Activated naive CD8-positive, alpha-beta T cell treated with anti-CD3 and anti-CD28 coated beads, Interleukin-2, amount 10 ng/mL, durations not matched to agents 7 days and 5 days (primary cell): ENCODE measurements at places on chromosomes 4 and X. TPM values are rescaled to one million over a fixed set of nuclear protein-coding genes. Genes with fewer than 3 reads are reported as not detected.

The CORIN gene
- total RNA-seq, result 0.37 TPM

The MAGED4B gene
- total RNA-seq, result 4.5 TPM

The PHOX2B gene
- total RNA-seq, result not detected

DNA sequence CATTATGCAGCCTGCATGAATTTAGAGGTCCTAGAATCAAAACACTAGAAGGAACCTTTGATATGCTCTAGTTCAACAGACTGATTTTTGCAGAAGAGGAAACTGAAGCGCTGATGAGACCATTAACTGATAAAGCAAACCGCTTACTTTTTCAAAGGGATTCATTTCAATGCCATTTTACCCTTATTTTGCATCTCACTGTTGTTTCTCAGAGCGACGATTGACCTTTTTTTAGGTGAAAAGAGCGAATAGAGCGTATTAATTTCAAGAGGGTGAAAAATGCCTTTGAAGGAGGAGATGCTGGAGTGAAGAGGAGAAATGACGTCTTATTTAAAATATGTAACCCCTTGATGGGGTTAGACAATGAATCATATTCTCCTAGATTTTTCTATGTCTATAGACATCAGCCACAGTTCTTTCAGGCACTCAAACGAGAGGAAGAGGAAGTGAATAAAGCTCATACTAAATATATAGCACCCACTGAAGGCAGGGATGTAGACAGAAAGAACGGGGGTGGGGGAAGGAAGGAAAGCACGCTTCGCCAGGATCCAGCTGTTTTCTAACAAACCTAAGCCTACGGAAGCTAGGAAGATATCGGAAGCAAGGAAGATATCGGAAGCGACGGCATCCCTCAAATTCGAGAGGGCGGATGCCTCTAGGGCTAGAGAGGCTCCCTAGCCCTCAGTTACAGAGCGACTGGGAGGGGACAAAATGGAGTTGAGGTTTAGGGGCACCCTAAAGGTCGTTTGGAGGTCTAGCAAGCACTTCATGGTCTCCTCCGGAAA, 848 bp downstream of the ACSL4 start:
- no peak for DNase-seq

DNA sequence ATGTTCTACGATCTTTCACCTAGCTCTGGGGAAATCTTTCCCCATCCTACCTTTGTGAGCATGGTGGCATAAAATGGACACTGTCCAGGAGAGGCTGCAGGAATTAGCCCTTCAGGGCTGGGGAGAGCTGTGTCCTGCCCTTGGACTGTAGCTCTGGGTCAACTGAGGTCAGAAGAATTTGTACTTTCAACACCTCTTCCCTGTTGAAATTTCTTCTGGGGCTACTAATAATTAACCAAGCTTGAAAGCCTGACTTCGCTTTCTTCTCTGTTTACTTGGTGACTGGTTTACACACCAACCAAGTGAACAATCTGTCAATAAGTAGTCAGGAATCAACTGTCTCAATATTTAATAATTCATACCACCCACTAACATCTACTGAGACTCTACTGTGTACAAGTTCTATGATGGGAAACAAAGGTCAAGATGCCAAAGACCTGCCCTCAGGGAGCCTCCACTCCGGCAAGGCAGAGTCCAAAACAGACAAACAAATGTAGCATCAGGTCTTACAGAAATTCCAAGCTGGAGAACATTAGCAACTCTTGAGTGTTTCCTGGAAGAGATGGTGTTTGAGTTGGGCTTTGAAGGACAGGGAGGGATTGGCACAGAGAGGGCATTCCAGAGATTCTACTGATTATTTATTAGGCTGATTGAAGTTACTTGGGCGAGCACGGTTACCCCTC, 113.1 kb downstream of the ENPP6 start:
- no peak for DNase-seq

- no peak for DNase-seq
Observed at GRCh38 chr4:188297873-188298272, 158.6 kb downstream of the TRIML1 start.

DNA sequence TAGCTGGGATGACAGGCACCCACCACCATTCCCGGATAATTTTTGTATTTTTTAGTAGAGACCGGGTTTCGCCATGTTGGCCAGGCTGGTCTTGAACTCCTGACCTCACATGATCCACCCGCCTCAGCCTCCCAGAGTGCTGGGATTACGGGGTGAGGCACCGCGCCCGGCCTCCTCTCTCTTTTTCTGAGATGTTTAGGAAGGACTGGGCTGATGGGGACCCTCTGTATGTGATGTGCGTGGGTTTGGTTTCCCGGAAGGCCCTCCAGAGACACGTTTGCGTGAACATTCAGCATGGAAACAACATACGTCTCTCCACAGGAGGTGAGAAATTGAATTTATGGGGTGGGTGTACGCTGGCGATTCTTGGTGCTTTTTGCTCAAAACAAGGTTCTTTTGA, 18.6 kb downstream of the SHOX start:
- DNase-seq, result no peak

DNA sequence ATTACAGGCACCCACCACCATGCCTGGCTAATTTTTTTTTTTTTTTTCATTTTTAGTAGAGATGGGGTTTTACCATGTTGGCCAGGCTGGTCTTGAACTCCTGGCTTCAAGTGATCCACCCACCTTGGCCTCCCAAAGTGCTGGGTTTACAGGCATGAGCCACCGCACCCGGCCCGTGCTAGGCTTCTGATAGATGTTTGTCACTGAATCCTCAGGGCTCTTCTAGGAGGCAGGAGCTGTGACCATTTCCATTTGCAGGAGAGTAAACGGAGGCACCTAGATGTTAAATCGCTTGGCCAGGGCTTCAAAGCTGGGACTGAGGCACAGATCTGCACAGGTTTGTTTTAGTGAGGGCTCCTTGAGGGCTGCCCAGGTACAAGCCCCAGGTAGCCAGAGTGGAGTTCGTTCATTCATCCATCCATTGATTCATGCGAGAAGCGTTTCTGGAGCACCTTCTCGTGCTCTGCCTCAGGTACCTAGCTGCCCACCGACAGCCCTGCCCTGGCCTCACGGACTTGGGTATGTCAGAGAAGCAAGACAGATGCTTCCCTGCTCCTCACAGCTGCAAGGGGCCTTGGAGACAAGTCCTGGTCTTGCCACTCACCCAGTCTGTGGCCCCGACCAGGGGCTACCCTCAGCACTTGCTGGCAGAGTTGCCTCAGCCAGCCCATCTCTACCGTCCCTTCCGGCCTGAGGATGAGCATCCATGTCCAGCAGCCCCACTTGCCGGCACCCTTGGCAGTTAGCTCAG, 106.4 kb downstream of the PSAPL1 start:
- DNase-seq, result no peak
